ENCODE measurements at places on chromosomes 12 and 14. TPM values are rescaled to one million over a fixed set of nuclear protein-coding genes. Genes with fewer than 3 reads are reported as not detected.

DNA sequence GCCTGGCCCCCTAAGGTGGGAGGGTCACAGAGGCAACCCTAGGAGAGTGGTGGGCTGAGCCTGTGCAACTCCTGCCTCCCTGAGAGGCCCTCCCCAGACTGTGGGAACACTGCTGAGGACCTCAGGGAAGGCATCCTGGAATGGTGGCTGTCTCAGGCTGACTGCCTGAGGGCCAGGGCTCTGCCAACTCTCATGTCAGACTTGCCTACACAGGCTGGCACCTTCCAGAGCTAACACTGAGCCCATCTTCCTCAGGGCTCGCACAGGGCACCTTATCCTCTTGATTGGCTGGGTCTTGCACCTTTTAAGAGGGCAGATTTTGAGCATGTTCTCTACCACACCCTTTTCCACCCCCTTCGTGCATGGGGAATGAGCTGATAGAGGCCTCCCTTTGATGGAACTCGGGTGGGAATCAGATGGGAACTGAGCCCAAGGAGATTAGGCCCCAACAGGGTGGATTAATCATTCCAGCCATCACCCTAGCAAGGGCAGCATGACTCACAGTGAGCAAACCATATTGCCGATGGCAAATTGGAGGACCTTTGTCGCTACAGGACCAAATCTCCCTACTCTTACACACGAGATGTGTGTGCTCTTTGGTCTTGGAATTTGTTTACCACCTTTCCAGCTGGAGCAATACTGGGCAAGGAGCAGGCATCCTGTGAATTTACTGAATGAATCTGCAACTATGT is 702.8 kb downstream of the VRK1 start:
- DNase-seq: no peak

- DNase-seq: no peak
Observed at GRCh38 chr12:121918679-121919038, 267 bp downstream of the CFAP251 start.

Gene IRAK4
- total RNA-seq: 70.4 TPM

DNA sequence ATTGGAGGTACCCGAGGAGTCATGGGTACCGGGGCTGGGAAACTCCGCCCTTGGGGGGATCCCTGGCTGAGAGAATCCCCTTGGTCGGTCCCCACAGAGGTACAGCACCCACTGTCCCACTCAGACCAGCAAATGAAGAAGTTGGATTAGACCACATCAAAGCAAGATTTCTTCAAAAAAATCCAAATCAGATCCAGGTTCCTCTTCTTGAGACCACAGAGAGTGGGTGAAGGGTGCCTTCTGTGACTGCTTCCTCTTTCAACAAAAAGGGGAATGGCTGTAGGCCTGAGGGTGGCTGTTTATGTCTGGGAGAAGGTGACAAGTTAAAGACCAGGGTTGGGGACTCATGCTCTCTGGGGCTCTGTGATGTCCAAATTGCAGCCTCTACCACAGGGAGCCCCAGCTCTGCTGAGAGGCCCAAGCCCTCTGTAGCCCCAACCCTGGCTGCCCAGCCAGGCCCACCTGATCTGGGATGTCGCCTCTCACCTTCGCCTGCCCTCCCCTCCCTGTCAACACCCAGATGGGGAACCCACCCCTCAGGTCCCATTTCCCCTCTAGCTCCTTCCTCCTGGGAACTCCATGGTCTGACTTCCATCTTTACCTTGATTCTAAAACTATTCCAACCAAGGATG is 50.9 kb downstream of the ZFP36L1 start:
- no peak for DNase-seq

GRCh38 chr12:74945771-74946198 is 263.9 kb downstream of the KCNC2 start:
- DNase-seq: no peak

Gene TMEM132D
- not detected for total RNA-seq

Gene SLC17A8
- not detected for total RNA-seq

DNA sequence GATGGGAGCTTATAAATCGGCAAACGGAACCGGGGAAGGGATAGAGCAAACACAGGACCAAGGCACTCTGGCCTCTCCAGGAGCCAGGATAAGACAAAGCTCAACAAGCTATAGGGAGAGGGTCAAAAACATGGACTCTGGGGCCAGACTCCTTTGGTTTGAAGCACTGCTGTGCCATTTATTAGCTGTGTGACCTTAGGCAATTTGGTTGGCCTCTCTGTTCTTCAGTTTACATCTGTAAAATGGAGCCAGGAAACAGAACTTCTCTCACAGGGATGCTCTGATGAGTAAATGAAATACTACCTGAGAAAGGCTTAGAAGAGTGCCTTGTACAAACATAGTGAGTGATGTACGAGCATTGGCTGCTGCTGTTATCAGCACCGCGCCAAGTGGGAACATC is 213.3 kb upstream of the PWP1 start:
- DNase-seq: no peak

Gene PRORP
- total RNA-seq: 35.8 TPM

- DNase-seq: no peak
Observed at GRCh38 chr14:96213871-96214465, 9.3 kb downstream of the BDKRB2 start.

Gene SERPINA1
- 12.7 TPM for total RNA-seq

- DNase-seq: no peak
Observed at GRCh38 chr14:39492267-39492666, 60.0 kb upstream of the FBXO33 start.

- no peak for DNase-seq
Observed at GRCh38 chr12:112843287-112843686, 51.7 kb downstream of the RPH3A start.

DNA sequence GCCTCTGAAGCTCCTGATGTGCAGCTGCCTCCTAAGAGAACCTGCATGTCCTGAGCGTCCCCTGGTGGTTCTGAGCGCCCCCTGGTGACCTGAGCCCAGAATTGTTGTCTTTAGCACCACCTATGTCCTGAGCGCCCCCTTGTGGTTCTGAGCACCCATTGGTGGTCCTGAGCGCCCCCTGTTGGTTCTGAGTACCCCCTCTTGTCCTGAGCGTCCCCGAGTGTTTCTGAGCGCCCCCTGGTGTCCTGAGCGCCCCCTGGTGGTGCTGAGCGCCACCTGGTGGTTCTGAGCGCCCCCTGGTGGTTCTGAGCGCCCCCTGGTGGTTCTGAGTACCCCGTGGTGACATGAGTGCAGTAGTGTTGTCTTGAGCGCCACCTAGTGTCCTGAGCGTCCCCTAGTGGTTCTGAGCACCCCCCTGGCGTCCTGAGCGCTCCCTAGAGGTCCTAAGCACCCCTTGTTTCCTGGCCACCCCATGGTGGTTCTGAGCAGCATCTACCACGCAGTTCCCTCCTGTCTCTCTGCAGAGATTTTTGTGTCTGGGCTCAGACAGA is 782.5 kb downstream of the TMEM121 start:
- peak; percentile 82 for DNase-seq

DNA sequence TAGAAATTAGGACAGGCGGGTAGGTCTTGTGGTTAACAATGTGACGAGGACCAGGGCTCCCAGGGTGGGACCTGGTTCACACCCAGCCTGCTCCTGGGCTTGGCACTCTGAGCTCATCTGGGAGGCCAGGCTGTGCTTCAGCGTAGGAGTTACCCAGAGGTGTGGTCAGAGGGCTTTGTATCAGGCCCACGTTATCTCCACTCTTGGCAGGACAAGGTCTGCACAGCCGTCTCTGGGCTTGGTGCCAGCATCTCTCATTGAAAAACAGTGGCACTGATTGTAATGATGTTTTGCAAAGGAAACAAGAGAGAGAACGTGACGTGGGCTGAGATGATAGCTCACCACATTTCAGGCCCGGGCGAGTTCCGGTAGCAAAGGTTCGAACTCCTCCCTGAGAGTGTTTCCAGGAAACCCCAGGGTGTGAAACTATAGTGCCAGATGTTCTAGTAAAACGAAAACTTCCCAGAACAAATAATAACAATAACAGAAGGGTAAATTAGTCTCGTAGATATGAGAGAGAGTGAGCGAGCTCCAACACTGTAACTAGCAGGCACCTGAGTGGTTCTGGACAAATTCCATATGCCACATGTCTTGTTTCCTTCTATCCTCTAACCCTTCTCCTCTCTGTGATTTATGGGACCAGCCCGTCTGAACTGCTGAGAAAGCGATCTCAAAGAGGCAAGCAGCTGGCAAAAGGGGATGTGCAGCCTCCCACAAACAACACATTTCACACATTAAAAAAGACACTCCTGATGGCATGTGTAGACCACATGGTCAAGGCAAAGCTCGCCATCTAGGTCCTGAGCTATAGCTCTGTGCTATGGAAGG is 227.3 kb downstream of the KTN1 start:
- DNase-seq: peak; percentile 63

Gene GLI1
- total RNA-seq: 0.99 TPM

Gene PFDN5
- total RNA-seq: 439 TPM

Gene CIDEB
- 59.6 TPM for total RNA-seq

DNA sequence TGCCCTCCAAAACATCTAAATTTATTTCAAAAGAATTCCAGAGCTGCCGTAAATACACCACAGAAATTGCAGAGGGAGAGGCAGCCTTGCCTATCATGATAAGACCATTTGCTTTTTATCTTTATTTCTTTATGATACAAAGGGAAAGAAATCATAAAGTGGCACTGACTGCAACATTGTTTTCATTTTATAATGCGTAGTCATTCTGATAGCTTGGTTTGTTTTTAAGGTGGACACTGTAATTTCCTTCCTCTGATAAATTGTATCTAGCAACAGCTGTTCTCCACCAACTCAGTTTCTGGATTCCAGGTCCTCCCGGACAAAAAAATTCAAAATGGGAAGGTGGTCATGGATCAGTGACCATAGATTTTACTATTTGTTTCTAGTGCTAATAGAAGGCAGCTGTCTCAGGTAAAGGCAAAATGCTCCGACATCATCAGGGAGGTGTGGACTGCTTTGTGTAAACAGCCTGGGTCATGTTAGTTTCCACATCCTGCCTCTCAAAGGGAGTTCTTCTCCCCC is 623 bp upstream of the TSPAN8 start:
- no peak for DNase-seq

DNA sequence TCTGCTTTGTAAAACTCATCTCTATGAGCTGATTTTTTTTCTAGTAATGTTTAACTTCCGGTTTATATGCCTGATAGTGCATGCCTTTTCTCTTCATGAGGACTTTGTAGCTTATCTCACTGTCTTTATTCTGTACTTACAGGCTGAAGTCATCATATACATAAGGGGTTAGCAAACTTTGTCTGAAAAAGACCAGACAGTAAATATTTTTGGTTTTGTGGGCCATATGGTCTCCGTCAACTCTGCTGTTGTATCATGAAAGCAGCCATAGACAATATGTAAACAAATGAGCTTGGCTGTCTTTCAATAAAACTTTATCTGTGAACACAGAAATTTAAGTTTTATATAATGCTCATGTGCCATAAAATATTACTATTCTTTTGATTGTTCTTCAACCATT is 172.1 kb downstream of the GXYLT1 start:
- no peak for DNase-seq

- DNase-seq: no peak
Observed at GRCh38 chr12:69515394-69515930, 45.3 kb downstream of the FRS2 start.

DNA sequence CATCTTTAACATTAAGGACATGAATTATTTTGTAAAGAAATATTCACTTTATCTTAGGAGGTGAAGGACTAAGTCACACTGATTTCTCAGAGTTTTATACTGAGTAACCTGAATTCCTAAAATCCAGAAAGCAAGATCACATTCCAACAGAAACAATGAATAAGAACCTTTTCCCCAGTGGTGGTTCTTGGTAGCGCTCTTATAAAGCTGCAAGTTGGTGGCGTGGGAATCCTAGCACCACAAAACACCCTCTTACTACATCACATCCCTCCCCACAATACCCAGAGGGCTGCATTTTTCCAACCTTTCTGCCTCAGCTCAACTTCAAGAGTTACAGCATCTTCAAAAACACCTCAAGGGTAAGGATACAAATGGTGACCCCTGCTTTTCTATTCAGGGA is 44.0 kb upstream of the SMUG1 start:
- no peak for DNase-seq

GRCh38 chr12:50415899-50416479 is 15.3 kb downstream of the LARP4 start:
- DNase-seq: no peak

- DNase-seq: no peak
Observed at GRCh38 chr14:29339494-29340172, 573.0 kb downstream of the FOXG1 start.

DNA sequence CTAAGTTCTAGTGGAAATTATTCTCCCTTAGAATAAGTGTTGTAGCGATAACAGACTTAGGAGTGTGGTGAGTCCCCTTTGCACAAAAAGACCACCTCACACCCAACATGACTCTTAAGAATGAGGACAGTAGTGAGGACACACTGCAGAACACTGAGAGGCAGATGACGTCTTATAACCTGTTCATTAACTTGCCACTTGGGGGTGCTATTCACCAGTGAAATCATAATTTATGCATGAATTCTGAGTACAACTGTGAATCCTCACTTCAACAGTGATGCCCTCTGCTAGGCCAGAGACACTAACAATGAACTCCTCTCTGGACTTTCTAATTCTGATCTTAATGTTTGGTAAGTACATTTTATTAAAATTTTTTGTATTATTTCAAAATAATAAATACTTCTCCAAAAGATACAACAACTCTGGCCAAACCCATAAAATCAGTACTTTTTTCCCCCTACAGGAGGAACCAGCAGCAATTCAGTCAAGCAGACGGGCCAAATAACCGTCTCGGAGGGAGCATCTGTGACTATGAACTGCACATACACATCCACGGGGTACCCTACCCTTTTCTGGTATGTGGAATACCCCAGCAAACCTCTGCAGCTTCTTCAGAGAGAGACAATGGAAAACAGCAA is 274.7 kb downstream of the DAD1 start:
- no peak for DNase-seq

DNA sequence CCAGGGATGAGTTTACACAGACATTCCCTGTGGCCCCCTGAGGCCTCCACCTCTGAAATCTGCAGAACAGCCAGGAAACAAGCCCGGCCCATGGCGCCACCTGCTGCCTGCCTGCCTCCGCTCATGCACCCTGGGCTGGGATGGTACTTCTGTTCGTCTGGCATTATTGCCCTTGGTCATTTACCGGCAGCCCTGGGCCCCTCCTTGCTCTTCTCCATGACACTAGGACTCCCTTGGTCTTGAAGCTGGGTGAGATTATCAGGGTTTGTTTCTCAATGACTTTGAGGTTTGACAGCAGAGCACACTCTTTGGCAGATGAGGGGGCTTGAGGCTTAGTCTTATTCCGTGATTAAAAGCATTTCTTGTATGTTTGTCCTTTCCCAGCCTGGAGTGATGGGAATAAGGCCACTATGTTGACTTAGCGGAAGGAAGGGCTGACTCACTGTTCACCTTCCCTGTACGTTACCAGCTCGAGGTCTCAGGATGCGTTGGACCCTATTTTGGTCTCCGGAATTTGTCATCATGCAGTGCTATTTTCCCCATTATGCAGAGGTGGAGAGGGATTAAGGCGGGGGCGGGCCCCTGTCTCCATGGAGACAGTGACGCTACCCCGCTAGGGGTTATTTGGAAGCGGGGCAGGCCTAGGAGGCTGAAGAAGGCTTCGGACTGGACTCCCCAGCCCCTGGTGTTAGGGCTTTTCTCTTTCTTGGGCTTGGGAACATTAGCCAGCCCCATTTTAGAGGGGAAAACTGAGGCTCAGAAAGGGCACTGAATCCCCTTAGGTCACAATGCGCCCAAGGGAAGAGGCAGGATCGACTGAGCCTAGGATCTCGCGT is 706 bp upstream of the PEX5 start:
- DNase-seq: peak; percentile 62

- DNase-seq: no peak
Observed at GRCh38 chr12:23350808-23351207, 598.7 kb downstream of the SOX5 start.

- DNase-seq: no peak
Observed at GRCh38 chr12:114381177-114381576, 24.8 kb downstream of the TBX5 start.

Gene TAS2R7
- not detected for total RNA-seq

Gene TAS2R9
- not detected for total RNA-seq
